Aorta (tissue), 5 donors: ENCODE measurements at places on chromosomes 12 and 14.

DNA sequence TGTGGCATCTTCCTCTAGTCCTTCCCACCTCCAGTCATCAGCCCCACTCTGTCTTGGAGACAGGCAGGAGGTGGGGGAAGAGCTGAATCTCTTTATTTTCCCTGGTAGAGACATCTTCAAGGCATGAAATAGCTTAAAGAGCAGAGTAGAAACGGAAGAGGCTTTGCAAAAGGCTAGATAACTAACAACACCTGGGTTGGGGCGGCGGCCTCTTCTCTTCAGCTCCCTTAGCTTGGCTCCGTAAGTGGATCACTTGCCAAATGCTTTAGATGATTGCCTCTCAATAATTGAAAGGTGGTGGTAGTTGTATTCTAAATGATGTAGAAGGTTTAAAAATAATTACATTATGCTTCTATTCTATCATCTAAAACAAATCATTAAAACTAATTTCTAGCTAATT, 36.1 kb downstream of the SSPN start:
- no peak for DNase-seq

- DNase-seq: no peak
Observed at GRCh38 chr14:88533064-88533602, 21.7 kb downstream of the PTPN21 start.

- no peak for DNase-seq
Observed at GRCh38 chr14:56738020-56738419, 72.3 kb downstream of the OTX2 start.

- DNase-seq: no peak
Observed at GRCh38 chr14:56205881-56206280, 87.7 kb downstream of the PELI2 start.

GRCh38 chr14:73834261-73834625, 17.4 kb upstream of the PTGR2 start:
- no peak for DNase-seq

DNA sequence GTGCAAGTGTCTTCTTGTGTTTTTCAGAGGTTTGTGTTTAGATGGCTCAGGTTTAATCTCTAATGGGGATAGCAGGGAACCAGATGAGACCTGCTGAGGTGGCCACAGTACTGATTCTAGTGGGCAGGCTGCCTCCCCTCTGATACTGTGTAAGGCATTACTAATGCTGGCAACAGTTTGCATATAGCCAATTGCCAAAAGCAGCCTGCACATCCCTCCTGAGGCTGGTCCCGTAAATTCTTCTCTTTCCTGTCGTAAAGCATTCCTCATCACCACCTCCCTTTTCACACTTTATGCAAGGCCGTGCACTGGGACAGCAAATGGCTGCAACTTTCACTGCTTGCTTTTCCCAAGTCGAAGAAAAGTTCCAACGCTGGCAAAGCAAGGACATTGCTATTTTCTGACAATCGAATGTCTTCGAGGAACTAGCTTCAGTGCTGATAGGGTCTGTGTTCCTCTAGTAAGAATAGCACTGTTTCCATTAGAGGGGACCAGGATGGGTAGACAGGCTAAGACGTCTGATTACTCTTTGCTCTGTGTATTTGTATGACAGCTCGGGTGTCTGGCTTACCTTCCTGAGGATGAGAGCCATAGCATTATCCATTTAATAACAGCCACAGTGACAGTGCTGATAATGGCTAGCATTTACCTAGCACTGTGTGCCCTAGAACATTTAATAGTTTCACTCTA, 178.2 kb upstream of the HIF1A start:
- peak; percentile 54 for DNase-seq

DNA sequence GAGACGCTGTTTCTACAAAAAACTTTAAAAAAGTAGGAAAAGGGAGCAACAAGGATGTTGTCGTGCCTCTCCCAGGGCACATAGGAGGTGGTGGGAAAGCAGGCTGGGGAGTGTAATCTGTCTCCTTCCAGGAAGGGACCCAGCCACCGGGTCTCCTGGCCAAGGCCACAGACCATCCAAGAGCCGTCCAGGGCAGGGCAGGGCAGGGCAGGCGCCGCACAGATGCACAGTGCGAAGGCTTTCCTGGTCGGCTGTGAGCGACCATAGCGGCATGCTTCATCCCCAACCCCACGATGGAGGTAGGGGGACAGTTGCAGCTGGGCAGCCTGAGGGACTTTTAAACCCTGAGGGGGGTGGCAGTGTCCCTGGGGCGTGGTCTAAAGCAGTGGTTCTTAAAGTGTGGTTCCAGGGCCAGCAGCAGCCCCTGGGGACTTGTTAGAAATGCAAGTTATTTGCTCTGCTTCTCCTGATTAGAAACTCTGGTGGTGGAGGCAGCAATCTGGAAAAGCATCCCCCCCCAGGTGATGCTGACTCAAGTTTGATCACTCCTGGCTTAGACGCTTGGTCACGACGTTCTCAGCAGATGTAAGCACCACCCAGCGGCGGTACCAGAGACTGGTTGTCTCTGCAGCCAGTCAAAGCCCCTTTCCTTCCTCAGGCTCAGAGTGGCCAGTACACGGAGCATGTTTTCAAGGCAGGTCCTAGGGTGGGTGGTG, 197.4 kb upstream of the PRMT8 start:
- DNase-seq: no peak

DNA sequence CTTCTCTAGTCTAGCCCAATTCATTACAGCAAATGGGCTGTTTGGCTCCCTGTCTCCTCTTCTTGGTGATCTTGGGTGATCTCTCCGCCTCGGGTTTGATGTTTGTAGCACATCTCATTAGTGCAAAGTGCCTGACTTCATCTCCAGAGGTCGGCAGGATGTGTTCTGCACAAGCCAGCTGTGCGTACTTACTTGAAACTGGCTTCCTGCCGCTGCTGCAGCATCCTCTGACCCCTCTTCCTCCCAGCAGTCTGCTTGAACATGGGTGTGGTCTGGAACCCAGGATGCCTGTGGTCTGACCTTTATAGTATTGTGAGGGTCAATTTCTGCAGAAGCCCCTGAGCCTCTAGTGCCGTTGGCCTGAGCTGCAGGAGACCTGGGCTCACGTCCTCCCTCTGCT, 99.2 kb downstream of the BEGAIN start:
- DNase-seq: no peak

- DNase-seq: no peak
Observed at GRCh38 chr14:89957376-89957775, 1.6 kb downstream of the TDP1 start.

DNA sequence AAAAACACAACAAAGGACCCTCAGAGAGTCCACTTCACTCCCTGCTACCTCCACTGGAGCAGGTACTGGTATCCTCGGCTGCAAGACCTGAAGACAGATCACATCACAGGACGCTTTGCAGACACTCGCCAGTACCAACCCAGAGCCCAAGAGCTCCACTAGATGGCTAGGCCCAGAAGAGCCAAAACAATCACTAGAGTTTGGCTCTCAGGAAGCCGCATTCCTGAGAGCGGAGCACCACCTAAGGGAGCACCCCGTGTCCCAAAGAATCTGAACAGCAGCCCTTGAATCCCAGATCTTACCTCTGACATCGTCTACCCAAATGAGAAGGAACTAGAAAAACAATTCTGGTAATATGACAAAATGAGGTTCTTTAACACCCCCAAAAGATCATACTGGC, 399.8 kb downstream of the RAD51B start:
- DNase-seq: no peak

GRCh38 chr12:40262657-40263056, 37.9 kb downstream of the LRRK2 start:
- no peak for DNase-seq

GRCh38 chr12:67410667-67411067, 141.5 kb downstream of the CAND1 start:
- DNase-seq: no peak

- DNase-seq: no peak
Observed at GRCh38 chr14:62722406-62722805, 322.9 kb downstream of the KCNH5 start.

DNA sequence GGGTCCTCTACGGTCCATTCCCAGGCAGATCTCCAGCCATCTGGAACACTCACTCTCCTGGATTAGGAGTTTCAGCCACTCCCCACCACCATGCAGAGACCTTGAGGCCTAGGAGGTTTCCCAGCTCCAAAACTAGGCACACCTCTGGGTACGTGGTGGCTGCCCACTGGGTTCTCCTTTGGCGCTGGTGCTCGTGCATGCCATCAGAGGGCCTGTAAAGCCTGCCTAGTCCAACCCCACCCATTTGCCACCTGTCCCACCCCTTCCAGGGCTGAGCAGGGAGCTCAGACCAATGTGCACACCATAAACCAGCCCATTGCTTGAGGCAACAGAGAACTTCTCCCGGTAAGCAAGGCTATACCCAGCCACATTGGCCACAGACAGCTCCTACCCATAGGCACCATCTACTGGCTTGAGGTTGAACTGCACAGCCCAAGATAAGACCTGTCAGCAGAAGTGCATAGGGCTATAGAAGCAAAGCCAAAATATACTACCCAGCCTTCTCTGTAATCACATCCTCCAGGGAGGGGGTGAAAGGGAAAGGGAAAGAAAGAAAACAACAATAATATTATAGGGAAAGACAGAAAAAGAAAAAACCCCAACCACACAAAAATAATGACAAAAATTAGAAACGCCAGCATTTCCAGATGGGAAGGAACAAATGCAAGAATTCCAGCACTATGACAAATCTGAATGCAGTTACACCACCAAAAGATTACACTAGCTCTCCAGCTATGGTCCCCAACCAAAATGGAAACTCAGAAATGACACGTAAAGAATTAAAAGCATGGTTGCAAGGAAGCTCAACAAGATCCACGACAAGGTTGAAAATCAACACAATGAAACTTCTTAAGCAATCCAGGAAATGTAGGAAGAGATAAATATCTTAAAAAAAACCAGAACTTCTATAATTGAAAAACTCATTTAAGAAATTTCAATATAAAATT, 111.9 kb upstream of the CCDC175 start:
- no peak for DNase-seq

- no peak for DNase-seq
Observed at GRCh38 chr14:92800012-92800411, 5.9 kb downstream of the GOLGA5 start.

DNA sequence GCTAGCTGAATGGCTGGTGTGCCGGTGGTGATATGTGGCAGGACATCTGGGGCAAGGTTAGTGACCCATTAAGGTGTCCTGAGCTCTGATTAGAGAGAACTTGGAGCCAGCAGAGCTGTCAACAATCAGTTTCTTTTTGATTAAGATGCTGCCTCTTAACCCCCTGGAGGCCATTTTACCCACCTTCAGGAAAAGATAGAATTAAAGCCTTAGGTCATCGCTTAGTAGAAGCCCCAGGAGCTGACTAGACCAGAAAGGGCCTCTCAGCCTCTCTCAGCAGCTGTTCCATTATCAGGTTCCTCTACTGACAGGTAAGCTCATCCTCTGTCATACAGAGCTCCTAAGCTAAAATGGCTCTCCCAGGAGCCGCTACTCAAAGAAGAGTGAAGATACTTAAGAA, 339.0 kb downstream of the FUT8 start:
- DNase-seq: no peak

DNA sequence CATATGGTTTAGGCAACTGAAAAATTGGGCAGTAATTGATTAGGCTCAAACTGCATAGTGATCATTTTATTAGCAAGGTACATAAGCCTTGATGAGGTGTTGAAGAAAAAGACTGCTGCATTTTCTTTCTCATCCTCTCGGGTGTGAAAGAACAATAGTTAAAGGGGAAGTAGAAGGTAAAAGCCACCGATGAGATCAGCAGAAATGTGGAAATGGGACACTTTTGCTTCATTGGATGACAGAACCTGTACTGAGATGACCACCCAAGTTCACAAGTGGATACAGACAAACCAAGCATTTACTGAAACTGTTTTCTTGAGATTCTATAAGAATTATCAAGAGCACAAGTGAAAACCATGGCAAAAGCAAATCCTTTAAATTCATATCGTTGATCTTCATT, 184.0 kb downstream of the TMX1 start:
- no peak for DNase-seq

GRCh38 chr14:34501004-34501580, 38.4 kb downstream of the EAPP start:
- DNase-seq: no peak

DNA sequence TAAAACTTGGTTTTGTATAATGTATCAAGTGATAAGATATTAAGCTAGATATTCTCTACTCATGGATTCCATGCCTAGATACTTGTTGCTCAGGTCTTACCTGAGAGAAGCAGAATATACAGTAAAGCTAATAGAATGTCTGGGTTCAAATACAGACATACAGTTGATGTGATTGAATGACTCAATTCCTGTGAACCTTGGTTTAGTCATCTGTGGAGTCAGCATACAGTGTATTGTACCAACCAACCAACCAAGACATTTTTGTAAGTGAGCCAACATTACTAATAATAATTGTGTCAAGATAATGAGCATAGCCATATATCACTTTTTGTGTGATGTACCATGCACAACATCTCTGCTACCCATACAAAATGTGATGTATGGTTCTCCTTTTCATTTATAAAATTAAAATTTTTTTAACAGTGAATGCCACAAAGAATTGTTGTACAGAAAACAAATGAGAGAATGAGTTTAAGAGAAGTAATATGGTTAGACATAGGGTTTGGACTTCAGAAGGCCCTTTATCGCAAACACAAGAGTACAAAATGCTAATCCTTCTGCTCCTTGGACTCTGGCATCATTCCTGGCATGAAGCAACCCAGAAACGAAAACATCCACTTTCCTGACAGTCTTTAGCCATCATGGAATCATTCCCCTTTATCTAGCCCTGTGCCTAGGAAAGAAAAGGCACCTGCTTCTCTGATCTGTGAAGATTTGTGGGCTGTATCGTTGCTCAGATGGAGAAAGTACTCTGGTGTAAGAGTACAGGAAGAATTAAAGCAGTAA, 977.2 kb upstream of the USP15 start:
- DNase-seq: no peak

DNA sequence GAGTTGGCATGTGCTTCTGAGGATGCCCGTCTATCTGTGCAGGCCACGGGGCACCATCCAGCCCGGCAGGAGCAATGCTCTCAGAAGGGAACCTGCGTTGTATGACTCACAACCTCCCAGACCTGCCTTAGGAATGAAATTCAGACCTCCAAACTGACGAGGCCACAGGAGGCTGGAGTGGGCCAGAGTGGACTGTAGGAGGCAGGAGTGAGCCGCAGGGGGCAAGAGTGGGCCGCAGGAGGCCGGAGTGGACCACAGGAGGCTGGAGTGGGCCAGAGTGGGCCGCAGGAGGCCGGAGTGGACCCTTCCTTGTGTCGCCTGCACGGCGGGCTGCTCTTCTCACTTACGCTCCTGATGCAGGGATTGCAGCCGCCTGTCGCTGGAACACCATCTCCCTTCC, 11.1 kb upstream of the FBRSL1 start:
- DNase-seq: no peak

GRCh38 chr14:104433401-104434213, 146.0 kb upstream of the C14orf180 start:
- DNase-seq: peak; percentile 71

GRCh38 chr12:117090816-117091711, 8.2 kb downstream of the TESC start:
- peak; percentile 38 for DNase-seq
